ENCODE measurements at places on chromosomes 5 and 9. TPM values are rescaled to one million over a fixed set of nuclear protein-coding genes. Genes with fewer than 3 reads are reported as not detected.

DNA sequence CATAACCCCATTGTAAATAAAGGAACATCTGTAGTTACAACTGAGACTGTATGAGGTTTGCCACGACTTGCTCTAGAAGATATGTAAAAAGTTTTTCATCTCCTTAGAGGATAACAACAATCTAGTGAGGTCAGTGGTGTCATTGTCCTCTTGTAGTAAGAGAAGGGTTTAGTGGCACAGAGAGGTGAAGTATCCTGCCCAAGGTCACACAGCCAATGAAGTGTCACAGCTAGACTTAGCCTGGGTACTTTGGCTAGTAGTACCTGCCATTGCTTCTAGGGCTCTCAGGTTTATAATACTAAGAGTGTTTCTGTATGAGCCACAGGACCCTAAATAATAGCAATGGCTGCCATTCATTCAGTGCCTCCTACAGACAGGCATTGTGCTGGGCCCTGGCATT lies 13.8 kb downstream of the CCDC180 start:
- no peak for DNase-seq

- no peak for DNase-seq
These were observed 85.4 kb upstream of the AGXT2 start for GRCh38 chr5:35133186-35133585.

GRCh38 chr9:133622555-133622954 lies 13.4 kb upstream of the FAM163B start:
- no peak for DNase-seq

The GRPEL2 gene
- total RNA-seq, result 36.6 TPM

The IRGM gene
- not detected for total RNA-seq

The OR1J2 gene
- not detected for total RNA-seq

DNA sequence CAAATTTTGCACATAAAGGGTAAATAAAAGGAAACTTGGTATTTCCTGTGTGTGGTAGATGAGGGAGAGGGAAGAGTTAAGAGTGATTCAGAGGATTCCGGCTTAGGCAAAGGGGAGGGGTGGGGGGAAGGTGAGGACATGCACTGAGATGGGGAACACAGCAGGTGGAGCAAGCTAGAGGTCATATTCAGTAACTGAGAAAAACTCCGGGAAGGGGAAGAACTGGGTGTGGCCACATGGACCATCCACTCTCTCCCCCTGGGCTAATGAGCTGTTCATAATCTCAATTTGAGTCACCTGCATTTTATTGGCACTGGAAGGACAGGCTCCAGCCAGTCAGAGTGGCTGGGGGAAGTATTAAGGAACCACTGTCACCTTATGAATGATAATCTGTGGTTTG lies 45.1 kb upstream of the UGCG start:
- no peak for DNase-seq

The TAF1L gene
- total RNA-seq, result 0.04 TPM

DNA sequence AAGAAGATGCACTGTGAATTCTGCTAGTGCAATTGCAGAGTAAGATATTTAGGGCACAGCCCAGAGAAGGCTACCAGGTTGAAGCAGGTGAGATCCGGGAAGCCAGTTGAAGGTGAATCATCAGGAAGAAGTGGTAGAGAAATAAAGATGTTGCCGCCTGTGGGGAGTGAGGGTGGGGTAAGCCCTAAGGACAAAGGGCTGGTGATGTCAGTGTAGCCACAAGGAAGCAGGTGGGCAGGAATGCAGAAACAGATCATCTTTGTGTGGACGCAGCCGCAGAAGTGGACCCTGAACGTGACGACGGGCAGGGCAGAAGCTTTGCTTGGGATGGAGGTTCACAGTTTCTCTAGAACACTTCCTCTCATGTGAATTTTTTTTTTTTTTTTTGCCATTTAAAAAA lies 164.2 kb downstream of the ACTL7B start:
- no peak for DNase-seq

- no peak for DNase-seq
These were observed 9.4 kb upstream of the TENT4A start for GRCh38 chr5:6703806-6704205.

The SMIM32 gene
- not detected for total RNA-seq

The TPD52L3 gene
- total RNA-seq, result not detected

DNA sequence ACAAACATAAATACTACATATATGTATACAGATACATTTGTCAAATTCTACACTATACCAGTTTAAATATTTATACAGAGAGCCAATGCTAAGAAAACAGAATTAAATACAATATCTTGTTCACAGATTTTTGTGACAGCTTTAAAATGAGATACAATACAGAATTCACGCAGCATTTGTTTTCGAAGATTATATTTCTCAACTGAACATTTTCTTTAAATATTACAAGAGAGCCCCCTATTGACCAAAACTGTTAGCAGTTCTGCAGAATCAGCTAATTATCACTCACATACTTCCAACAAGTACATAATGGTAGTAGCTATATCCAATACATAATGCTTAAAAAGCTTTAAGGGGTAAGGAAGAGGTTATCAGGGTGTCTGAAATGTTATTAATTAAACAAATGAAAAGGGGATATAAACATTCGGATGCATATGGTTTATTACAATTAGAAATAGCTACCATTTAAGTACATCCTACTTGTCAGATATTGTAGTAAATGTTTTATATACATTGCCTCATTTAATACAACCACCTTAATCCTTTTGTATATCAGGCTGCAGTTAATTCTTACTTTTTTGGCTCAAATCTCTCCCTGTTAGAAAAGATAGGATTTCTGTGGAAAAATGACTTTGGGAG lies 31.7 kb downstream of the ZDHHC21 start:
- DNase-seq, result no peak

DNA sequence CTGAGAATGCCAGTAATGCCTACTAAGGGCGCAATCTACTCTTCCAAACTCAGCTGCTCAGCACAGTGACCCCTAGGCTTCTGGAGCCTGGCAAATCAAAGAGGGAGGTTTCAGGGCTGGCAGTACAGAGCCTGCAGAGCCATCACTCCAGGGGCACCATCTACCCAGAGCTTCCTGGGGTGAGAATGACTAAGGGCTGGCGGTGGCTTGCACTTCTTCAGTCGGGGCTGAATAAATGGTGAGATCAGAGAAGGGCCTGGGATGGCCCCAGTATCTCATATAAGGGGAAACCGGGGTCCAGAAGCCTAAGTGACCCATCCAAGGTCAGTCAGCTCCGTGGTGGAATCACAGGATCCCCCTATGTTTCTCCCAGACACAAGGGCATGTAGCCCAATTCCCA lies 5.3 kb downstream of the SH3PXD2B start:
- no peak for DNase-seq

DNA sequence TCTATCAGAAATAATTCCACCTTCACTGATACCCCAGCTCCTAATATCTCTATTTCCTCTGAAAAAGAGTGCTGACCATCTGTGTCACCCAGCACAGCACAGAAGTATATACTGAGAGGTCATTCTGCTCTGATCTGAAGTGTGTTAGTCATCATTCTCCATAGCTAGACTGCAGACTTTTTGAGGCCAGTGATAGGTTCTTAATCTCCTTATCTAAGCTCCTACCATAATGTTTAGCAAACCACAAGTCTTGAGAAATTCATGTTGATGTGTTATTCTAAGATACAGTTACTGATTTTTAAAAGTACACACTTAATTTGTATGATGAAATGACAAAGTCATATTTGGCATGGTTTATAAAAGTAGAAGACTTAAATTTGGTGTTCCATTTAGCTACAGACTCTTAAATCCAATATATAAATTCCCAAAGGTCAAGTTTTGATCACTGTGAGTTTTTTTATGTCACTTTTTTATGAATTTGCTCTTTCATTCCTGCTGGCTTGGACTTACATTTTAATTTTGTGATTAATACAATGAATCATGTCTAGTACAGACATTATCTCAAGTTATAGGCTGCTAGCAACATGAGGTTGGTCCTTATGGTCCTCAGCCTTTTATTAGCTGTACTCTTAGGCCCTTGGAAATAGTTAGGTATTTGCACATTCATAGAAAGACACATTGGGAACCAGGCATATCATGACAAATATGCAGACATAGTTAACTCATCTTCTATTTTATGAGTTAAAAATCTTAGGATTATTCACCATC lies 380.8 kb downstream of the EBF1 start:
- DNase-seq, result no peak

DNA sequence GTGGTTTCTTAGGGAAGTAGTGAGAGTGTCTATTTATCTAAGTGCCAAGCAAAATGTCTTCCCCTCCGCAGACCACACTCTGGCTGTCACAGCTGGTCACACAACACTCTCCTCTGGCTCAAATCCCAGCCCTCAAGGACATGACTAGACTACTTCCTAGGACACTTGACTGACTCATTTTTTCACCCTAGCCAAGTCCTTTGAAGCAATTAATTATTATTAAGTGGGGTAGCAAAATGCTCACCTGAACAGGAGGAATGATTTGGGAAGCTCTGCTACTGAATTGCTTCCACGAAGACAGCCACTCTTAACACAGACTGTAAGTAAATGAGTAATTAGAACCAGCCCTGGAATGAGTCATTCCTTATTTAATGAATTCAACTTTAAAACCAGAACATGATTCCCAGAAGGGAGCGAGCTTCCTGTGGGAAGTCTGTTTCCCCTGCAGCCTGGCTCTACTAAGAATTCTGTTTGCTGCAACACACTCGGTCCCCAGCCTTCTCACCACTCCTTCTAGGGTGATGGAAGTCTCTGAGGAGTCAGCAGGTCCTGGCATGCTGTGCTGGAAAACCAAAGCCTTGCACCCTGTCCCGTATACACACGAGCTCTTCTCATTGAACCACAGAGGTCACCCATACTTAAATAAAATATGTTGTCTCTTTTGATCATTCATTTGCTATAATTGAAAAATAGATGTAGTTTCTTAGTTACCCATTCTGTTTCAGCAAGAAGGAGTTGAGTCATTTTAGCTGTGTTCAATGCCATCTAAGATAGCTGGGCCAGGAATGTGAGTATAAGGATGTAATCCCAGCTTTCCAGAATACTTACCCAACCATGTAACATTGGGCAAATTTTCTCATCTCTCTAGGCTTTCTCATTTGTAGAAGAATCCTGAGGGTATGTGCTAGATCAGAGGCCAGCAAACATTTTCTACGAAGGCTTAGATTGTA lies 218.6 kb upstream of the RASEF start:
- peak; percentile 66 for DNase-seq

GRCh38 chr9:133717113-133718031 lies 20.8 kb downstream of the SARDH start:
- no peak for DNase-seq

DNA sequence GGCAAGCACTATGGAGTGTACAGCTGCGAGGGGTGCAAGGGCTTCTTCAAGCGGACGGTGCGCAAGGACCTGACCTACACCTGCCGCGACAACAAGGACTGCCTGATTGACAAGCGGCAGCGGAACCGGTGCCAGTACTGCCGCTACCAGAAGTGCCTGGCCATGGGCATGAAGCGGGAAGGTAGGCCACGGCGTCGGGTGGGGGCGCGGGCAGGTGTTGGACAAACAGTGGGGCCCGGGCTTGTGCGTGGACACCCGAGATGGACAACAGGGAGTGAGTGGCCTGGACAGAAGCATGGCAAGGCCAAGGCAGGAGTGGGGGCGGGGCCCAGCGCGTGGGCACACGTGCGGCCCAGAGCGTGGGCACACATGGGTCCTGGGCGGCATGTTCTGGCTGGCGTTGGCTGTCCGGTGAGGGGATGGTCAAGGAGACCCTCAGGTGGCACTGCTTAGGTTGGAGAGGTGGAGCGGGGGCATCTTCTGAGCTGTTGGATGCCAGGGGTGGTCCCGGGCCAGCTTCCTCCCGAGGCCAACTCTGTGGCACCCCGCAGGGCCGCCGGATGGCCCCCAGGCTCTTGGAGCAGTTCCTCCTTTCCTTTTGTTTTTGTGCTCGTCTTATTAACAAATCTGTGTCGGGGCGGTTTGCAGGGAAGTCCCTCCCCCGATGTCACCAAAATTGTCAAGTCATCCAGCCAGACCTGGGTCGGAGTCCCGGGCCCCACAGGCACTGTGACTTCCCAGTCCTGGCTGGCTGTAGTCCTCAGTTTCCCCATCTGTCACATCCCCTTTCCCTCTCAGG lies 82.9 kb downstream of the RXRA start:
- no peak for DNase-seq

The GADD45G gene
- total RNA-seq, result 0.33 TPM

The LOX gene
- total RNA-seq, result 36.9 TPM

DNA sequence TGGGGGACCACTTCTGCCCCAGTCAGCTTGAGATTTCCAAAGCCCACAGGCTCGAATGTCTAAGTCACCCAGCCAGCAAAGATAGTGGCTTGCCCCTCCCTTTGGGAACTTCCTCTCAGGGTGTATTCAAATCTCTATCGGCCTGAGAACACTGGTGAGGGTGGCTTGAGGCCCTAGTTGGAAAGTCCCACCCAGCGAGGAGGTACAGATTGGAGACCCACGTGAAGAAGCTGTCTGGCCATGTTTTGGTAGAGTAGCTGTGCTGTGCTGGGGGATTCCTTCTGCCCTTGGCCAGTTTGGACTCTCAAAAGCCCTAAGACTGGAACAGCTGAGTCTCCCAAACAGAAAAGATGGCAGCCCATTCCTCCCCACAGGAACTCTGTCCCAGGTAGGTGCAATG lies 172.7 kb upstream of the RIOK2 start:
- no peak for DNase-seq

DNA sequence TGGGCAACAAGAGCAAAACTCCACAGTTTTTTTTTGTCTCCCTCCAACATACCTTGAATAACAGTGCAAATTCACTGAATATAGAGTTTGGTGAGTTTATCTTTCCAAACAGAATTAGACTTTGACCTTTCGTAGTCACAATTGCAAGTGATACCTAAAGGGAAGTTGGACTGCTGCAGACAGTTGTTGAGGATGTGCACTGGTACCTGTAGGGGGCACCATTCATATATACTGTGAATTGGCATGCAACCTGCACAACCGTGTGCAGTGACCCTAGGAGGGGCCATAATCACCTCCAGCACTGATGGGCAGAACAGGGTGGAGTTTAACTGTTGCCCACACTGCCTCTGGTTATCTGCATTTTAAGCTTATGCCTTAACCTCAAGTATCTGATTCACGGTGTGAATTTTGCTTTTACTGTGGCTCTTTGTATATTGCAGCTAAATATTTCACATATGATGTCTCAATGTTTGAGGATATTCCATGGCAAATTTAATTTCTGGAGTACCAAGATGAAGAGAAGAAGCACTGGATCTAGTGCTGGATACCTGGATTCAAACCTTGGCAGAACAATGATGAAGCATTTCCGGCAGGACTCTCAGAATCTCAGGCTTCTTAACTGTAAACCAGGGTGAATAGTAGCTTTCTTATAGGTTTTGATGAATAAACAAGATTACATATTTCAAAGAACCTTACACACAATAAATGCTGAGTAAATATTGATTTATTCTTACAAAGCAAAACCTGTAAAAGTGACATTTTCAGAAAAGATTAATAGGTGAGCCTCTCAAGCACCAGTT lies 144.3 kb downstream of the ACTBL2 start:
- no peak for DNase-seq
